Mucosa of descending colon (tissue), 3 donors: ENCODE measurements at places on chromosomes 2 and 18. TPM values are rescaled to one million over a fixed set of nuclear protein-coding genes. Genes with fewer than 3 reads are reported as not detected.

The SP140L gene
- total RNA-seq: 22.1 TPM

The SERPINB7 gene
- total RNA-seq: not detected

The HOXD3 gene
- 6.0 TPM for total RNA-seq

The PROC gene
- 0.95 TPM for total RNA-seq

The GCG gene
- total RNA-seq: 47.4 TPM

The GALNT14 gene
- 0.75 TPM for total RNA-seq

The HOXD12 gene
- total RNA-seq: not detected

The SNORC gene
- 13.3 TPM for total RNA-seq

The DAW1 gene
- not detected for total RNA-seq

The SKA1 gene
- total RNA-seq: 7.2 TPM

The GALNT13 gene
- 1.5 TPM for total RNA-seq

The CYP26B1 gene
- 9.5 TPM for total RNA-seq

The BOK gene
- total RNA-seq: 25.5 TPM

The AGAP1 gene
- 88.9 TPM for total RNA-seq

The ASAP2 gene
- total RNA-seq: 50.5 TPM

The NOSTRIN gene
- total RNA-seq: 78.7 TPM

The SFTPB gene
- not detected for total RNA-seq

The SH3RF3 gene
- total RNA-seq: 3.7 TPM

The SPP2 gene
- not detected for total RNA-seq
